Stimulated activated CD4-positive, alpha-beta T cell treated with anti-CD3 and anti-CD28 coated beads, Interleukin-1b, Interleukin-23, amount 100 ng/mL, for 1 hour (primary cell): ENCODE measurements at places on chromosomes 7 and 10.

- DNase-seq, result no peak
Observed at GRCh38 chr10:60098677-60099601, 192.6 kb upstream of the CCDC6 start.

DNA sequence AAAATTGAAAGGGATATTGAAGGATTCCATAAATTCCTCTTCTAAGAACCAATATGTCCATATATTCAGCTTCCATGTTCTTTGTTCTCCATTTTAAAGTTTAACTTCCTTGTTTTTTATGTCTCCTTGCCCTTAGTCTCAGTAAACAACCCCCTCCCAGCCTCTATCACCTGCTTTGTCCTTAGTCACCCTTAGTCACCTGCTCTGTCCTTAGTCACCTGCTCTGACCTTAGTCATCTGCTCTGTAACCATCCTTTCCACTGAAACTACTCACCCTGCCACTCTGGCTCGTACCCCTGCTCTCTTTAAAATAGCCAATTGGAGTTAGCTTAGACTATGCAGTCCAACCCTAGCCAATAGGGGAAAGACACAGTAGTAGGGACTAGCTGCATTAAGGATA lies 136.2 kb upstream of the TMEM106B start:
- DNase-seq, result no peak

DNA sequence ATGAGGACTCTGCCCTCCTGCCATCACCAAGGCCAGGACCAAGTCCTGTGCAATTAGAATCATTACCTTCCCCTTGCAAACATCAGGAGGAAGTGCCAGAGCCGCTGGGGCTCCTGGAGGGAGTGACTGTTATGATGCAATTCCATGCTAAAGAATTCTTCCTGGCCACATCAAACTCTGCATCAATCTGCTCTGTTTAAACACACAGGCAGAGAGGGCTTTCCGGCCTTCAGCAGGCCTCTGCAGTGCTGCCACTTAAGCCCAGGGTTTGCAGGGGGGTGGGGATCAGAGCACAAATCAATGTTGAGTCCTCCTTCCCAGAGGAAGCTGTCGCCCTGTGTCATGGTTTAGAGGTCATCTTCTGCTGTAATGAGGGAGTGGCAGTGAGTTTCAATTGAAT lies 58.1 kb downstream of the CTBP2 start:
- DNase-seq, result no peak

- DNase-seq, result no peak
Observed at GRCh38 chr10:128812000-128812399, 655.0 kb upstream of the MGMT start.

DNA sequence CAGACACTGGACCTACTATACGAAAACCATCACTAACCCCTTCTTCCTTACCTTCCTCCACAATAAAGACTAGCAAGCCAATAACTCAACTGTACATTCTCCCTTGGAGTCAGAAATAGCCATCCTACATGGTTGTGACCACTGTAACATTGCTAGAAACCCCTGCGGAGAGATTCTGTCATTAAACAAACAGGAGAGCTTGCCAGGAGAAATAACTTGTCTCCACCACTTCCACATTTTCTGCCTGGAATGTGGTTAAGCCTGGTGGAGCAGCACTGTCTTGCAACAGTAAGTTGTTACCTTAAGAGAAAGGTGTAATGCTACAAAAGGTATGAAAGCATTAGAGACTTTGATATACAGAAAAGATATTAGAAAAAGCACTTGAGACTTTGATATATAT lies 45.8 kb downstream of the THSD7A start:
- no peak for DNase-seq
